Mesendoderm (in vitro differentiated cells): ENCODE measurements at places on chromosomes 5 and 9.

DNA sequence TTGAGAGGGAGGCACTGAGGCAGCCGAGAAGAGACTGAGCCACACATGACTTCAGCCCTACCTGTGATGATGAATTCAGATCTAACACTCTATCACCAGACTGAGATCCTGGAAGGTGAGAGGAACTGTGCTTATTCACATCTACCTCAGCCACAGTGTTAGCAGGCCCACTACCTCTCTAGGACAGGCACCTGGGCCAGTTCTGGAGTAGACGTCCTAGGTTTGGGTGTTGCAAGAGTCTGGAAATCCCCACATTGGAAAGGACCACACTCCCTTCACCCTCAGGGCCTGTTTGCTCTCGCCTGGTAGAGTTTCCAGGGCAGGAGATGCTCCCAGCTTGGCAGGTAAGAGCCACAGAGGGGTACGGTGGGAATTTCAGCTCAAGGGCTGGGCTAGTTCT, 113.8 kb upstream of the CCL21 start:
- no peak for DNase-seq

- no peak for DNase-seq
These were observed 51.8 kb downstream of the DUSP1 start for GRCh38 chr5:172719211-172719610.

- no peak for DNase-seq
These were observed 37.7 kb downstream of the SAR1B start for GRCh38 chr5:134594797-134595457.

DNA sequence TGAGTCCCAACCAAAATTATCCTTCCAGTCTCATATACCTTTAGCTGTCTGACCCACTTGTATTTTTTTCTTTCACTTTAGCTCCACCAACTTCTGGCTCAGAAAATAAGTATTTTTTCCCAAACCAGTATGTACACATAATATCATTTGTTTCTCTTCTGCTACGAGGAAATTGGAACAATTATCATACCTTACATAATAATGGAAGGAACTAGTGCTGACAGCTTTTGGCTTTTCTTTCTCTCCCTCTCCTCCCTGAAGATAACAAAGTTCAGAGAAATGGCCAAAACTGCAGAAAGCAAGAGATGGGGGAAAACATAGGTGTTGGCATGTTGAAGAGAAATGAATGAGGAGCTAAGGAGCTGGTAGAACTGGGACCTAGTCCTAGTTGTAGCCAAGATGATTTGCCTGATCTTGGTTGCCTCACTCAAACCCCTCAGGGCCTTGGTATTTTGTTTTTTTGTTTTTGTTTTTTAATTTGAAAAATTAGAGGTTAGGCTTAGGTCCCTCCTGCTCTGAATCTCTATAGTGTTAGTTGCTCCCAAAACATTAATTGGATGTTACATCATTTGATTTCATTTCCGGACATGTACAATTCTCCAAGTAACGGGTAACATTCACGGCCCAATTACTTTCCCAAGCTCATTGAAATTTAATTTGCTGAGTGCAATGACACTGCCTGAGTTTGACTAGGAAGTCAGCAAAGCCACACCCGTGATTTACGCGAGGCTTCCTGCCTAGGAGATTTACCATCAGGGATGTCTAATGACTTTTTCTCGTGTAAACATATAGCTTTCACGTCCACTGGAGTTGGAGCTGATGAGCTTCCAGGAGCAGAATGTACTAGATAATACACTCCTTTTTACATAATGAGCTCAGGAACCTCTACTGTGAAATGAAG, 291.6 kb downstream of the TLE1 start:
- no peak for DNase-seq

DNA sequence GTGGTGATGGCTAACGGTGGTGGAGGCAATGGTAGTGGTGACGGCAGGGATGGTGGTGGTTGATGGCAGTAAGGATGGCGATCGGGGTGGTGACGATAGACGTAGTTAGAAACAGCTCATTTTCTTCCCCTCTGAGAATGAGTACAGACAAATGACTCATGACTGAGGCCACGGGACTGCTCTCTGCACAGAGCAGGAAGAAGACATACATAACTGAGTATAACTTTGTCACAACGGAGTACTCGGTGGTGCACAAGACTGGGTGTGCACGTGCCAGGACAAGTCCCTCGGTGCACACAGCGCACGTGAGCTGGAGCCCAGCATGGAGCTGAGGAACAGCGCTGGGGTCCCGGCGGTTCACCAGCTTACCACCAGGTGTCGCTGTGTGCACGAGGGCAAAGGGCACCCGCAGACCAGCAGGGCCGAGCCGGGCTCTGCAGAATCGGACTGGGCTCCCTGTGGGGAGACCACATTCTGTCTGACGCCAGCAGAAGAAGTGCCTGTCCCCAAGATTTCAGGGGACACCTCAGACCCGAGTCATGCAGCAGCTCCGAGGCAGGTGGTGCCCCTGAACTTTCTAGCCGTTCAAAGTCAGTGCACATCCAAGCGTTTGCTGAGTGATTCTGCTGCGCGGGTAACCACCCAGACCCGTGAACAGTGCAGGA, 188.6 kb downstream of the FSTL4 start:
- DNase-seq: peak; percentile 69

GRCh38 chr9:114674798-114675540, 7.0 kb downstream of the TEX48 start:
- DNase-seq: no peak

- no peak for DNase-seq
These were observed 7.2 kb downstream of the RC3H2 start for GRCh38 chr9:122897969-122898368.

- peak; percentile 27 for DNase-seq
These were observed at the start of gene IFNW1 for GRCh38 chr9:21141427-21141882. TSS of gene IFNW1 (minus strand) at chr9:21141832. CDS start at chr9:21141570, 262 bp downstream.

- DNase-seq: peak; percentile 89
These were observed 724 bp upstream of the LYSMD3 start for GRCh38 chr5:90529939-90530677.

DNA sequence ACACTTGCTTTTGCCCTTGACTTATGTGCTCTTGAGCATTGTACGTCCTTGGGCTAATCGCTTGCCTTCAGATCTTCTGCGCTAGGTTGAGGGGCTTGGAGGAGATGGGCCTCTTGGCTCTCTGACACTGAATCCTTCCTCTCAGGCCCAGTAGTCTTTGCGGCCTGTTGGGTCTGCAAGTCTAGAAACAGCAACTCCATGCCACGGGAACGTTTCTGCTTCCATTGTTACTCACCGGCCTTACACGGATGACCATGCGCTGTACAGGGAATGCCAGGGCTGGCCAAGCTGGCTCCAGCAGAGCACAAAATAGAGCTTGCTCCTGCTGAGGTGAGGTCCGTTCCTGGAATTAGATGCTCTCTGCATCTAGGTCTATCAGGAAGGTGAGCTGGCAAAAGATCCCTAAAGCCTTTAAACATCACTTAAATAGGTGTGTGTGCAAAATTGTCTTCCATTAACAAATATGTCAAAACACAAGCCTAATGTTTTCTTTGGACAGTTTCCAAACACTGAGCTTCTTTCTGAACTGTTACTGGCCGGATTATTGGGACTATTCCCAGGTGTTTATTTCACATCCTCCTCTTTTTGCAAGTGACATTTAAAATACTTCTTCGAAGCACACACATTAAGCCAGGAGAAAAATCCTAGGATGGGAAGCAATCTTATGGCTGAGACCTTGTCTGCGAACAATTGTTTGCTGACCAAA, 29.7 kb downstream of the DAPK1 start:
- no peak for DNase-seq

GRCh38 chr5:108531367-108532128, 149.7 kb upstream of the FBXL17 start:
- DNase-seq: peak; percentile 82
